ENCODE measurements at places on chromosomes 7 and 10.

DNA sequence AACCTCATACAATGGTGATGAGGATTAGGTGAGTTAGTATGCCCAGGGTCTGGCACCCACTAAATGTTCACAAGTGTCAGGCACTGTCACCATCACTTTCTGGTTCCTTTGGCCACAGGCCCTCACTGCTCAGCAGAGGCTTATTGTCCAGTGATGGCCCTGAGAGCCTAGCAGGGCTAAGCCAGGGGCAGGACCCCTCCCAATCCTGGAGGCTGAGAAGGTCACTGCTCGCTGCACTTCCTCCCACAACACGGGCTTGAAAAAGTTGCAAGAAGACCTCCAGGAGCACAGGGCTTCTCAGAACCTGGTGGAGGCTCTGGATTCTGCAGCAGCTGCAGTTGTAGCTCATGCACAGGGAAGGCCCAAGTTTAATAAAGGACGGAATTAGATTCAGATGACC is 48.1 kb downstream of the DRGX start:
- DNase-seq, result no peak

GRCh38 chr10:44051091-44051490 is 333.8 kb downstream of the CXCL12 start:
- DNase-seq, result no peak

GRCh38 chr10:18290651-18291313 is 150.6 kb downstream of the CACNB2 start:
- no peak for DNase-seq

DNA sequence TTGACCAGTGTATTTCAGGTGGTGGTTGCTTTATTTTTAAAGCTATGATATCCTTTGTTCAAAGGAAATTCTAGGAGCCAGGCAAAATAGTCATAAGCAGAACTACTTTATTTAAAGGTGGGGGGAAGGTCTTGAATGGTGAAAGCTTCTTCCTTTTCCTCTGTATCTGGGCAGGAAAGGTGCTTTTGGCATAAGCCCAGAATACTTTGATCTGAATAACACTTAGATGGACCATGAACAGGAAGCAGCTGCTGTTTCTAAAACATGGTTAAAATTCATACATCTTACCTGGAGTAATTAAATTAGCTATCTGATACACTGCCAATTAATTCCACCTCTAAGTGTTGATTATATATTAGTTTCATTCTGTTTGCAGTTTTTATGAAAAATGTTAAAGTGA is 13.3 kb downstream of the ZNF804B start:
- no peak for DNase-seq

- no peak for DNase-seq
These were observed 107.1 kb upstream of the FAM20C start for GRCh38 chr7:85074-85882.

DNA sequence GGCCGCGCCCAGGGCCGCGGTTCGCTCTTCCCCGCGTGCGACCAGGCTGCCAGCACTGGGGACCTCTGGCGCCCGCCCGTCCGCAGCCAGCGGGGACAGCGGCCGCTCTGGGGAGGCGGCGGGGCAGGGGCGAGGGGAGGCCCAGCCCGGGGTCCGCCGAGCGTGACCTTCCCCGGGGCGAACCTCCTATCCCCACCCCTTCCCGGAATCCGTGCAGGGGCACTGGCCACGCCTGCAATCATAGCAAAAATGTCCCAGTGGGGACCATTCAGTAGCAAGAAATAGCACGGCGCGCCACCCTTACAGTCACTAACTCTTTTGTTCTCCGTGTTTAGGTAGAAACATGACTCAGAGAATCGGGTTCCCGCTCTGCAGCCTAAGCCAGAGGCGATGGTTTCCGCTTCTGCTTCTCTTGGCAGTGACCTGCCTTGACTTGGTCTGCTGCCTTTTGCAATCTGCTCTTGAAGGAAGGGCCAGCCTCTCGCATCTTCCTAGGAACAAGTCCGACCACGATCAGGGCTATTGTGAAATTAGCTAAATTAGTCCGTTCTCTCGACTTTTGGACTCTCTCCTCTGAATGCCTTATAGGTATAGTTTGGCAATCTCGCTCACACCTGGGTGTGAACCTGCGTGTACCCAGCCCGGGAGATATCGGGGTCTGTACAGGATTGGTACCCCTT is 79.3 kb upstream of the ACBD5 start:
- no peak for DNase-seq

DNA sequence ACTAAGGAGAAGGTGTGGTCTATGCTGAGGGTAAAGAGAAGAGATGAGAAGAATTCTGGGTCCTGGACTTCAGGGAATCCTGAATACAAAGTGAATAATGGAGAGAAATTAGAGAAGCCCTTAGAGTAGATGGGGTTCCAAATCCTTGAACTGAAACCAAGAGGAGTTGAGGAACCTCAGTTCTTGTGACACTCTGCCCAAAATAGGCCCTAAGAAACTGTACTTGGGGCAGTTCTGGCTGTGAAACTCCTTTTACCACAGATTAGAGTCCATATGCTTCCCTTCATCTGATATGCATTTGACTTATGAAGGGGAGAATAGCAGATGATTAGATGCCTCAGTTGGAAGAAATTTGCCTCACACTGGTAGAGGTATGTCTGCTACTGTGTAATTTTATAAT is 19.0 kb downstream of the TES start:
- DNase-seq, result no peak

GRCh38 chr10:682931-683447 is 6.5 kb downstream of the DIP2C start:
- DNase-seq, result peak; percentile 30

DNA sequence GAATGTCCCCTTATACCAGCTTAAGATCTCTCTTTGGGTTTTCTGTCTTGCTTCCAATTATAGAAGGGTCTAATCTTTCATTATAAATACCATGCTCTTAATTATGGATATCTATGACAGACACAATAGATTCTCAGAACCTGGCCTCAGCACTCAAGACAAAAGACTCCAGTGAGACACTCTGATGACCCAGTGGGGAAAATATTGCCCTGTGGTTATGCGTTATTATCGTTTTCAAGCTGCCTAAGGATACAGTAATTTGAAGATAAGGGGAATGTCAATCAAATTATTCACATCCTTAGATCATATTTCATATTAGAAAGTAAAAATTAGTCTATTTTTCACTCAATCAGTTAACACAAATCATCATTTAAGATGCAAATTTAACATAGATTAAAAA is 748.8 kb downstream of the XPNPEP1 start:
- no peak for DNase-seq

- peak; percentile 79 for DNase-seq
These were observed 122.4 kb downstream of the CLEC2L start for GRCh38 chr7:139645572-139646523.

DNA sequence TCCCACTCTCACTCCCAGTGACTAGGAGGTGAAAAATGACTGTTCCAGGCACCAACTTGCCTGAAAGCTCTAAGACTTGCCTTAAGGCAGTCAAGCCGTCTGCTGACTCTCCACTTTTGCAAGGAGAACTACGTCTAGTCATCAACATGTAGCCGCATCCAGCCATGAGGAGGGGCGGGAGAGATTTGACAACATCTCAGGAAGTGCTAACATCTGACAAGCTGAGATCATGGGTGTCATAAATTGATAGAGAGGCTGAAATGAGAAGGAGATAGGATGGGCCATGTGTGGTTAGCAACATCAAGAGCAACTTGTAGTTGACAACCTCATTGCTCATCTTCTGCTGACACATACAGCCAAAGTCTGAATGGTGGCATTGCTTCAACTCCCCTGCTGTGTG is 9.0 kb upstream of the TBXAS1 start:
- DNase-seq, result no peak

- peak; percentile 82 for DNase-seq
These were observed 39.8 kb upstream of the ZNF438 start for GRCh38 chr10:31071232-31072005.

DNA sequence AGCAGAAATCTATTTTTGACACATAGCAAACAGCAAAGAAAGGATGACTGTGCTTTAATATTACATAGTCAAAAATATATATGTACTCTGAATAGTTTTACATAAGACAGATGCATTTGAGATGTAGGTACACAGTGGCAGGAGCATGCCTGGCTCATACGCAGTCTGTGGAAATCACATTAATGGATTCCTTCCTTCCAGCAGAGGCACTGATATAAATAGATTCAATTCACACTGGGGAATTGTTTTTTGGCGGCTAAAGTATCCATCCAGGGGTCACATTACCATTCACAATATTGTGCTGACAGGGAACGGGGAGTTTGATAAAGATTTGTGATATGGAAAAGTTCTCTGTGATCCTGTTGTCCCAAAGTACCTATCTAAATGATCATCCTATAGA is 72.5 kb upstream of the AGR3 start:
- DNase-seq, result no peak

DNA sequence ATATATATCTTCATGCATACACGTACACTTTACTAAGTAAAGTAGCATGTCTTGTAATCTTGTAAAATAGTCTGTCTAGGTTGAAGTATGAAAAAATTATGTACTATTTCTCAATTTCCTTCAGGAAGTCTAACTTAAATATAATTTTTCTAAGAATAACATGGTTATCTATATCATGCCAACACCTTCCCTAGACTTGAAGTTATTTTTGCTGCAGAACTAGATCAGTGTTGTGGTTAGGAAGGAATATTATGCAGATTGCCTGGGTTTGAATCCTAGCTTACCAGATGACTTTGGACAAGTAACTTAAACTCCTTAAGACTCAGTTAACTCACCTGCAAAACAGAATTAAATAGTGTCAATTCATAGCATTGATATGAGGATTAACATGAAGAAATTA is 142.2 kb upstream of the SEMA3A start:
- no peak for DNase-seq

DNA sequence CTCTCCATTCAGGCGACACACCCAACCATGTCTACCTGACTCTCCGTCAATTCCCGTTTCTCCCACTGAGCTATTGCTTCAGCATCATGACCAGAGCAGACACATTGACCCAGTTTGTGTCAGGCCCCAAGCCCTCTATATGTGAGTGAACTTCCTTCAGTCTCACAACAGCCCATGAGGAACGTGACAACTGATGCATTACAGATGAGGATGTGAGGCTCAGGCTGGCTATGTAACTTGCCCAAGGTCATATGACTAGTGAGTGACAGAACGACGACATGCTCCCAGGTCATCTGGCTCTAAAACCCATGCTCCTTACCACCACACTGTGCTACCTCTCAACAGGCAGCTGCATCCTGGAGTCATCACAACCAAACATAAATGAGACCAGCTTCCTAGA is 3.7 kb downstream of the TMEM140 start:
- no peak for DNase-seq

DNA sequence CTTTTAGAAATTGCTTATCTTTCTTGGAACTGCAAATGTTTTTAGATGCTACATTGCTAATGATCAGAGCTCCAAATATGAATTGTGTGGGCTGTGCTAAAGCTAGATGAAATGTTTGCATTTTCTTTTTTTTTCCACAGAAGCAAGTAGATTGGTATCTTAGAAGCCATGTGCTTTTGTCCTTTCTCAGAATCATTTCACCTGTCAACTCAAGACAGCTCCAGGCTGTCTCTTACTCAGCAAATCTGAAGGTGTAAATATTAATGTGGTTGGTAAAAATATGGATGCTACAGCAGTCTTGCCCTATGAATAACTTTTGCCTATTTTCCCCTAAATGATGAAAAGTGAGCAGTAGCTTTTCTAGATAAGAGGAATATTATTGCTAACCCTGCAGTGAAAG is 41.2 kb downstream of the AP3M1 start:
- no peak for DNase-seq

DNA sequence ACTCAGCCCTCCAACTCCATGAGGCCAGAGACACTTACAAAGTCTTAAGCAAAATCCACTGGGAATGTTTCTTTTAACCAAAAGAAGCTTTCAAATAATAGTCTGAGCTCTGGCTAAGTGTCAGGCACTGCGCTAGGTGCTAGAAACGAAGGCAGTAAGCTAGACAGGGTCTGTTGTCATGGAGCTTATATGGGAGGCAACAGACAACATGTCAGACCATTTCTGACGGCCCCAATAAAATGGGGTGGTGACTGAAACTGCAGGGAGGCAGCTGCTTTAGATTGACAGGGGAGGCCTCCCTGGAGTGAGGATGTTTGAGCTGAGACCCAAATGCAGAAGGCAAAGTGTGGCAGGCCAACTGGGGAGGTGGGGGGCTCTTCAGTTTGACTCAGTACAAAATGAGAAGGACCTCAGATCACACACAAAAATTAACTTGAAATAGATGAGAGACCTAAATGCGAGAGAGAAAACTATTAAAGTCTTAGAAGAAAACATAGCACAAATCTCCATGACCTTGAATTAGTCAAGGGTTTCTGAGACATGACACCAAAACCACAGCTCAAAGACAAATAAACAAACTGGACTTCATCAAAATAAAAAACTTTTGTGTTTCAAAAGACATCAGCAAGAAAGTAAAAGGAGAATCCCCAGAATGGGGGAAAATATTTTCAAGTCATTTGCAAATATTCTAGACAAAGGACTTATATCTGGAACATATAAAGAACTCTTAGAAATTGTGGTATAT is 40.6 kb downstream of the SH3PXD2A start:
- DNase-seq, result no peak

DNA sequence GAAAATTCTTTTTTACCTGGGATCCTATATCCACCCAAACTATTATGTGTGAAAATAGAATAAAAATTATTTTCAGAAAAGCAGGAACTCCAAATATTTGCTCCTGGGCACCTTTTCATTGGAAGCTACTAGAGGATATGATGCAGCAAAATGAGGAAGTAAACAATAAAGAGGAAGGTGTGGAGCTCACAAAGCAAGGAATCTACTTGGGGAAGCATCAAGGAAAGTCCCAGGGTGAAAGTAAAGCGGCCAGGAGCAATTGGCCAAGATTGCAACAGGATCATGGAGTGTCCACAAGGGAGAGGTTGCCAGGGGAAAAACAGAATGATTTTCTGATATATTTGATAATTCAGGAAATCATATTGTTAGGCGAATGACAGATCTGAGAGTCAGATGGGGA is 80.8 kb downstream of the CARD11 start:
- no peak for DNase-seq

DNA sequence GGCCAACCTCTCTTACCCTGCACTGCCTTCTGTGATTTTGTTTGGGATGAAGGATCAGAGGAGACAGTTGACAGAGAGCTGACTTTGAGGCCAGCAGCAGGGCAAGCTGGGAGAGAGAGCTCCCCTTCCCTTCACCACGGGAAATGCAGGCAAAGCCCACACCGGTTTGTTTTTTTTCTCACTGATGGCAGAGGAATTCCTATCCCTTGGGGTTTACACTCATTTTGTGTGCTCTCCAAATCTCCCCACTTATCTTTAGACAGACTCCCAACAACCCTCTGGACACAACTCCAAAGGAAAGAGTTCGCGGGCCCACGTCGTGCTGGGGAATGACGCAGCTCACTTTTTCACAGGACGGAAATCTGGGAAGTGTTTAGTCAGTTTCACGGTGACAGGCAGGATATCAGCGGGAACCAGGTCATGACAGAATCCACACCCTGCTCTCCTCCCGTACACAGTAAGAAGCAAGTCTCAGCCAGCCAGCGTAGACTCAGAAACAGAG is 68.3 kb upstream of the FAM171A1 start:
- peak; percentile 87 for DNase-seq

GRCh38 chr7:41984888-41985287 is 252.1 kb downstream of the GLI3 start:
- DNase-seq, result peak; percentile 46
